Stimulated activated naive CD8-positive, alpha-beta T cell treated with anti-CD3 and anti-CD28 coated beads, Interleukin-15, Interleukin-2, amounts not matched to agents 100 U/mL and 50 U/mL, for 24 hours (primary cell): ENCODE measurements at places on chromosomes 3 and 15.

GRCh38 chr3:99910752-99911290 lies 93.2 kb downstream of the CMSS1 start:
- no peak for DNase-seq

GRCh38 chr3:119738741-119739140 lies 35.9 kb downstream of the CFAP91 start:
- no peak for DNase-seq

- DNase-seq = peak; percentile 62
Observed at GRCh38 chr15:99424978-99425656, 140.7 kb upstream of the MEF2A start.

DNA sequence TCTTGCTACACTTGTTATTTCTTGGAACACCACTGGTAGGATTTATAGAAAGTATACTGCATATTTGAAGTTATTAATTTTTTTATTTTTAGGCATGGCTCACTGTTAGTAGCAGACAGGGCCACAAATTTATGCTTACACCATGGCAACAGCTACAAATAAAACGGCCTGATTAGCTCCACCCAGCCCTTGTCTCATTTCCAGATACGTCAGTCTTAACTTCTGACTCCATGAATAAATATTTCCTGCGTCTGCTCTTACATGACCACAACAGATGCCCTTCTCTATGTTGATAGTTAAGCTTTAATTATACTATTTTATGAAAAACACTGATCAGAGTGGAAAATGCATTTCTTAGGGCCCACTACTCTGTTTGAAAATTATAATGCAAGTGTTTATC lies 62.3 kb upstream of the CPOX start:
- DNase-seq = no peak
